ENCODE measurements at places on chromosomes 3 and 15. TPM values are rescaled to one million over a fixed set of nuclear protein-coding genes. Genes with fewer than 3 reads are reported as not detected.

EFCC1 gene
- 0.20 TPM for total RNA-seq

GRIP2 gene
- total RNA-seq: 2.0 TPM

SAXO2 gene
- 0.80 TPM for total RNA-seq

STAC gene
- total RNA-seq: 0.08 TPM

GRCh38 chr15:94523873-94524272, 292.5 kb downstream of the MCTP2 start:
- ATAC-seq: no peak

DNA sequence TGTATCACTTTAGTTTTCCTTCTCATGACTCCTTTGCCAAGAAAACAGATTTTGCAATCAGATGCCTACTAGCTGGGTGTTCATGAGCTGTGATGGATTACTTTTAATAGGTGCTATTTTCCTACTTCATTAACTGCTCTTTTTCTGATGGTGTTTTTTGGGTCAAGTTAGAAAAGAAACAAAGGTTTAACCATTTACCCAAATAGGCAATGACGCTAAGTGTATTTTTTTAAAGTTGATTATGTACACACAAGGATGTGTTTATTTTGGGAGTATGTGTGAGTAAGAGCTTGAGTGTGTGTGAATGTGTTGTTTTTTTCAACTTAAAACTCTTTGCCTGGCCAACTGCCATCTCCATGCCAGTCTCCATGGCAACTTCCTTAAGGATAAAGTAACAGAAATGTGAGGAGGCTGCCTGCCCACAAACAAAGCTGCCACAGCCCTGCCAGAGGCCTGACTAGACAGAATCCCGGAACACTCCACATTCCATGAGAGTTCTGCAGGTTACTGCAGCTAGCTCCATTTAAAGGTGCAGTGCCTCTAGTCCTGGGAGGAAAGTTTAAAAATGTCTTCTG, 215.6 kb upstream of the RBMS3 start:
- ATAC-seq: peak; percentile 97

GRCh38 chr3:118946449-118946848, 88.2 kb downstream of the IGSF11 start:
- peak; percentile 95 for ATAC-seq

GRCh38 chr15:64429448-64429847, 30.9 kb upstream of the ZNF609 start:
- no peak for ATAC-seq

GRCh38 chr15:87944050-87944449, 312.5 kb downstream of the NTRK3 start:
- ATAC-seq: no peak

GRCh38 chr15:66504563-66505429, at the start of the genes RPL4 and ZWILCH:
Gene RPL4 (minus strand): TSS chr15:66504855. CDS start chr15:66504790, 65 bp downstream.
Gene ZWILCH (plus strand): TSS chr15:66505326. CDS start chr15:66505339, 13 bp downstream.
- peak; percentile 86 for ATAC-seq

- no peak for ATAC-seq
Measured at GRCh38 chr15:63969652-63970421, 76.4 kb downstream of the DAPK2 start.

GRCh38 chr15:55407498-55408011, 604 bp downstream of the CCPG1 start:
- ATAC-seq: peak; percentile 58

- ATAC-seq: no peak
Measured at GRCh38 chr3:112302150-112302830, 8.3 kb upstream of the SLC9C1 start.

- ATAC-seq: no peak
Measured at GRCh38 chr3:160134964-160135363, 90.3 kb upstream of the C3orf80 start.
